ENCODE measurements at places on chromosomes 16 and 17.

GRCh38 chr17:57587193-57587969 is 157.7 kb downstream of the CCDC182 start:
- DNase-seq = no peak

DNA sequence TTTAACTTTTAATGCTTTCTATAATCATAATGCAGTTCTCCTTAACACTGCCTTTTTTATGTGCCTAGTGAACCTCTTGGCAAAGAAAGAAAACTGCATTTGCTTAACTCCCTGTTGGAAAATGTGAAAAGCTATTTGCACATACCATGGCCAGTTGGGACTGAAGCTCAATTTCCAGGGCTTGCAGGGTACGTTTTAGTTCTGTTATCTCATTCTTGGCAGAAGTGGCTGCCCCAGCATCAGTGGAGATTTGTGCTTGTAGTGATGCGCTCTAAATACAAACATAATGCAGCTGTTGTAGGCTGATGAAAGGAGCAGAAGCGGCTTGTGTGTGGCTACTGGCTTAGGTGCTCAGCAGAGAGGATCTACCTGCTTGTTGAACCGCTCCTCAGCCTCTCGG is 3.7 kb downstream of the KRT24 start:
- no peak for DNase-seq

DNA sequence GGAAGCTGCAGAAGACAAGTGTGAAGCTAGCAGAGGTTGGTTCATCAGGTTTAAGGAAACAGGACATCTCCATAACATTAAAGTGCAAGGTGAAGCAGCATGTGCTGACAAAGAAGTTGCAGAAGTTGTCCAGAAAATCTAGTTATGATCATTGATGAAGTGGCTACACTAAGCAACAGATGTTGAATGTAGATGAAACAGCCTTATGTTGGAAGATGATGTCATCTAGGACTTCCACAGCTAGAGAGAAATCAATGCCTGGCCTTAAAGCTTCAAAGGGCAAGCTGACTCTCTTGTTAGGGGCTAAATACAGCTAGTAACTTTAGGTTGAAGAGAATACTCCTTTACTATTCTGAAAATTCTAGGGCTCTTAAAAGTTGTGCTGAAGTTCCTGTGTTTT is 340.2 kb upstream of the SOX9 start:
- no peak for DNase-seq

GRCh38 chr17:39364236-39365025 is 37.0 kb downstream of the FBXL20 start:
- no peak for DNase-seq

DNA sequence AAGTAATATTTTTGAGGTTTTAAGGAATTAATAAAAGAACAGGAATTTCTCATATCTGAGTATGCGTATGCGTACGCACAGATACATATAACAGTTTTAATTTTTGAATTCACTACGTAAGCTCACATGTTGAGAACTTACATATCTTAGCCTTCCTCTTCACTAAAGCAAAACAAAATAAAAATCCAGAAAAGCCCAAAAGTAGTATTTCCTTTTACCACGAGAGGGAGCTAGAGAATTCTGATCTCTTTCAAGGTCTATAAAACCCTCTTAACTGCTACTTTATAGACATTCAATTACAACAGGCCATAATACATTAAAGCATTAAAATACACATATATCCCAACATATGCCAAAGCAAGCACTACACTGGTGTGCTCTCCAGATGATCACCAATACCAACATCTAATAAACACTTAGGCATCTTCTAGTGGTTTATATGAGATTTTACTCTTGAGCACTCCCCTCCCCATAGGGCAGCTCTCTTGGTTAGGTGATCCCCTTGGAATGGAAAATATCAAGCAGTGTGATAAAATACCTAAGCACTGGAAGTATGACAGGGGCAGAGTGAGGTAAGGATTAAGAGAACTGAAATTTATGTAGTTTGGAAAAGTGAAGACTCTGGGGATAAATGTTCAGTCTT is 94.0 kb downstream of the SKAP1 start:
- peak; percentile 60 for DNase-seq

DNA sequence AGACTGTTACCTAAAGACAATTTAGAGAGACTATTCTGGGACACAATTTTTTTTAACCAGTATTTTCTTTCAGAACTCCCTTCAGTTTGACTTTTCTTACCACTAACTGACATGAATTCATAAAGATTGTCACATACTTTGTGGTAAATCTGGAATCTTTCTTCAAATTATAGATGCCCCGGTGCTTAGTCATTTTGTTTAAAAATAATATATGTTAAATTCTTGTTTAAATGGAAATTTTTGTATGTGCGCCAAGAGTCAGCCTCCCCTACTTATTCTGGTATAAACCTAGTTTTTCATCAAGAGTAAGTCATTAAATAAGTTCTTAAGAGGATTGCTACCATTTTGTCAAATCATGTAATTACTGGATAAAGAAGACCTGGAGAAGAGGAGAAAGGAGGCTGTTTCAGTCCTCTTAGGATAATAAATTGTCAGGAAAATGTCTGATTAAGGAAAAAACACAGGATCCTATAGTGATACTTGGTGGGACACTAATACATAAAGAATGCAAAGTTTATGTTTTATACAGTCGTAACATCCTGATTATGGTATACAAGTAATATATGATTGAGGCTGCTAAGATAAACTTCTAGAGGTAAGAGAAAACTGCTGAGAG is 424.4 kb downstream of the PMP22 start:
- no peak for DNase-seq

DNA sequence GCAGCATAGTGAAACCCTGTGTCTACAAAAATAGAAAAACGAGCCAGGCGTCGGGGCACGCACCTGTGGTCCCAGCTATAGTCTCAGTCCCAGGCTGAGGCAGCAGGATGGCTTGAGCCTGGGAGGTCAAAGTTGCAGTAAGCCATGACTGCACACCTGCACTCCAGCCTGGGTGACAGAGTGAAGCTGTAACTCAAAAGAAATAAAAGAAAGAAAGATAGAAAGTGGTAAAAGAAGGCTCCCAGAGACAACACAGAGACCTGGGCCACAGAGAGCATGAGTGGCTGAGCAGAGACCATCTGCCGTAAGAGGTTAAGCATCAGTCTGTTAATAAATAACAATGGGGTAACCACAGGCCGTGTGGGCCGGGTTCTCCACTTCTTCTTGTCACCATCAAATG is 15.3 kb upstream of the HEXD start:
- DNase-seq = no peak
